ENCODE measurements at places on chromosomes 1 and 21.

DNA sequence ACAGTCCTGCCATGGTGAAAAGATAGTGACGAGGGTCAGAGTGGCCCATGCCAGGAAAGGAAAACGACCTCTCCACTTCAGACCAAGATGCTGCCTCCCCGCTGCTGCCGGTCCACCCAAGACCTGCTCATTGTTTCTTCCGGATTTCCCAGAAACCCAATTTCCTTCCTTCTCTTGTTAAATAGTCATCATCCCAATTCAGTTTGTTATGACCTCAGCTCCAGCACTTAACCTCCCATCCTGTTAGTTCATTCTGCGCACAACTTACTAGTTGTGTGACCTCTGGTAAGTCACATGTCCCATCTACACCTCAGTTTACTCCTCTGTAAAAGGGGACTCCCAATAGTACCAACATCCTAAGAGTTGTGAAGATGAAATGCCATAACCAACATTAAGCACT, 29.9 kb upstream of the PPP1R15B start:
- no peak for DNase-seq

- DNase-seq = no peak
These were observed 69.9 kb upstream of the COG2 start for GRCh38 chr1:230572121-230573105.

DNA sequence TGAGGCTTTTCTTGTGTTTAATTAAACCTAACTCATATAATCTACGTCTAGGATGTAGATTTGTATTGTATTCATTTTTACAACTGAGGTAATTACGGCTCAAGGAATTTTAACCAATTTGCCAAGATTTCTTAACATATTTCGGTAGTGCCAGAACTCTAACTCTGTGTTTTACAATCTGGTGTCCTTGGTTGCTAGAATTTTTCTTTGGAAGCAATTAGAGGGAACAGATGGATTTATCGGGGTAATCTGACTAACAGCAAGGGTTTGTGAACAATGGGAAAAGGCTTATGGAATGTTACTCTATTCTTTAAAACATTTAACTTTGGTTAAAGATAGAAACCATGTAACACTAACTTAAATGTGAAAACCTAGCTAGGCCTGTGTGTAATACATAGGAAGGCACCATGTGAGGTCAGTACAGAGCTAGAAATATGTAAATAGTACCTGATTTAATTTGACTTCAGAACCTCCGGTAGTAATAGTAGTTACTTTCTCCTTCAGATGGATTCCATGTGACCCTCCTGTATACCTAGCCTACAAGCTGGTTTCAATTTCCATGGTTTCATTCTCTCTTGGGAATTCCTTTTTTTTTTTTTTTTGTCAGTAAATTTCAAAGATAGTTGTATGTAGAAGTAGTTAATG, 1.2 kb downstream of the MTF2 start:
- no peak for DNase-seq

GRCh38 chr1:25692560-25692959, 76.0 kb downstream of the MAN1C1 start:
- DNase-seq = no peak

GRCh38 chr1:204213668-204214662, at the start of gene GOLT1A:
GOLT1A (minus strand) TSS chr1:204213988; CDS start chr1:204213906, 82 bp downstream.
- peak; percentile 89 for DNase-seq

Measured in lower leg skin (tissue), 4 donors.